ENCODE measurements at places on chromosomes 4 and X. TPM values are rescaled to one million over a fixed set of nuclear protein-coding genes. Genes with fewer than 3 reads are reported as not detected.
A peak's percentile ranks its signal among the peaks of the same experiment; 100 is the strongest.

DNA sequence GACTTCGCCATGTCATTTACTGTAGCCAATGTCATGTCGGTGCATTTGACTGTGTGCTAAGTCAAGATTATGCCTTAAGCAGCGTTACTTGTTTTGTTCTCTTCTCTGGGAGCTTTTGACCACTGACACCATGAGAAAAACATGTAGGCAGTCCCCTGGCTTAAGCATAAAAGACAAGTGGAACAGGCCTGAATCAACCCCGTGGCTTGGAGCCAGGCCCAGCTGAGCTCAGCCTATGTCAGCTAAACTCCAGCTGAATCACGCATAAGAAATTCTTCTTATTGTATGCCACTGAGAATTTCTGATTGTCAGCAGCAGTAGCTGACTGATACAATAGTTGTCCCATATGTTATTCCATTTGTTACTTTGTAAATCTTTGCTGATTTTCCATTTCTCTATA lies 261.9 kb downstream of the CBLL2 start:
- no peak overlapping the region for H3K4me3 ChIP-seq
- peak; percentile 6 for DNase-seq
- no peaks in the 10 kb centered on the region for H3K4me1 ChIP-seq
- no peaks in the 10 kb centered on the region for H3K27me3 ChIP-seq
- H3K36me3 ChIP-seq: no peaks in the 10 kb centered on the region

GRCh38 chrX:3462166-3462508 lies 115.7 kb upstream of the MXRA5 start:
- H3K27me3 ChIP-seq: no peaks in the 10 kb centered on the region
- no peak for DNase-seq
- no peaks in the 10 kb centered on the region for H3K36me3 ChIP-seq
- no peaks in the 10 kb centered on the region for H3K4me1 ChIP-seq
- H3K27ac ChIP-seq: no peak overlapping the region
- H3K4me3 ChIP-seq: no peak overlapping the region

- no peak overlapping the region for H3K27ac ChIP-seq
- H3K4me3 ChIP-seq: no peak overlapping the region
- DNase-seq: no peak
- H3K36me3 ChIP-seq: no peaks in the 10 kb centered on the region
- H3K4me1 ChIP-seq: no peaks in the 10 kb centered on the region
- H3K27me3 ChIP-seq: peaks cover 15% of the 10 kb centered on the region
These were observed 118.6 kb downstream of the COL4A5 start for GRCh38 chrX:108558217-108558616.

DNA sequence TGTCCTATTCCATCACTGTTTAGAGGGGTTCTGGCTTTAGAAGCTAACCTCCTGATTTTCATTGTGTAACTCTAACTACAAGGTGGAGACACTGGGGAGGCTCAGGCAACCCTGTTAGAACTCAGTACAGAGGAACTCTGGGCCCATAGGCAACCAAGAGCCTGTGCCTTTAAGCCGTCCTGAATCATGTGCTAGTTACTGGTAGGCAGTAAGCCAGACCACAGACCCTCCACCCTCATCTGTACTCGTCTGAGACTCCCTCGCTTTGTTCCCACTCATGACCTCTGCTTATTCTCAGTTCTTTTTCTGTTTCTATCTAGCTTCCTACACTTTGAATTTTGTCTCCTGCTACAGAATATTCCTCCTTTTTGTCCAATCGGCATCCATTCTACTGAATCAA lies 31.4 kb downstream of the TBC1D1 start:
- no peaks in the 10 kb centered on the region for H3K27me3 ChIP-seq
- DNase-seq: no peak
- no peak overlapping the region for H3K27ac ChIP-seq
- H3K36me3 ChIP-seq: no peaks in the 10 kb centered on the region
- H3K4me3 ChIP-seq: no peak overlapping the region

DNA sequence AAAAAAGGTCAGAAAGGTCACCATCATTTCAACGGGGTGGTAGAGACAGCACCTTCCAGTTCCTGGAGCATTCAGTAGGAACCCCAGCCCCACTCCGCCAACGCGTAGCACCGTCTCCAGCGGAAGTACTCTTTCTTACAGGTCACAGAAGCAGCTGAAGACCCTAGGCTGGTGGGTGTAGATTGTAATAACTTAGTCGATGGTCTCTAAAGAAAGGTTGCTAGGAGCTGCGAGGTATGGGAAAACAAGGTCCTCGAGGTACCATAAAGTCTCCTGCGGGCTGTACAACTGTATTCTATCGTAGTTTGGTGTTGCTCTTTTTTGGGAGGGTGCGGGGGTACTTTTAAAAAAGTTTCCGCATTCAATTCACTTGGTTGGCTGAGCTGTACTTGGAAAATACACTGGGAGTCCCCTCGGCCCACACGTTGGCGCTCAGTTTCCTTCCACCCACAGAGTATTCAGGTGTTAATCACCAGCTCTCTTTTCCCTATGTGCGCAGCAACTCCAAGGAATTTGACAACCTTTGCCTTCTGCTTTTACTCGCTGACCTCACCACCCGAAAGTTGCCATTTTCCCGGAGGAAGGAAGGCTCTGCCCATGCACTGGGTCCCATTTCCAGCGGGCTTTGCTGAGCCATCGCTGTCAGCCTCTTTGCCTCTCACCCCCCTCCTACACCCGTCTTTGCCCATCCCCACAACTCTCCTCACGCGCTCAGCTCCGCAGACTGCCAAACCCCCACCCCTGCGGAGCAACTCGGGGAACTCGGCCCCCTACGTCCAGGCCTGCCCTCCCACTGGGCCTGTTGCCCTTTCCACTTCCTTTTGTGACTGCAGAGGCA lies 4.8 kb upstream of the SOX3 start:
- DNase-seq: no peak
- H3K36me3 ChIP-seq: no peaks in the 10 kb centered on the region
- H3K4me3 ChIP-seq: no peak overlapping the region

DNA sequence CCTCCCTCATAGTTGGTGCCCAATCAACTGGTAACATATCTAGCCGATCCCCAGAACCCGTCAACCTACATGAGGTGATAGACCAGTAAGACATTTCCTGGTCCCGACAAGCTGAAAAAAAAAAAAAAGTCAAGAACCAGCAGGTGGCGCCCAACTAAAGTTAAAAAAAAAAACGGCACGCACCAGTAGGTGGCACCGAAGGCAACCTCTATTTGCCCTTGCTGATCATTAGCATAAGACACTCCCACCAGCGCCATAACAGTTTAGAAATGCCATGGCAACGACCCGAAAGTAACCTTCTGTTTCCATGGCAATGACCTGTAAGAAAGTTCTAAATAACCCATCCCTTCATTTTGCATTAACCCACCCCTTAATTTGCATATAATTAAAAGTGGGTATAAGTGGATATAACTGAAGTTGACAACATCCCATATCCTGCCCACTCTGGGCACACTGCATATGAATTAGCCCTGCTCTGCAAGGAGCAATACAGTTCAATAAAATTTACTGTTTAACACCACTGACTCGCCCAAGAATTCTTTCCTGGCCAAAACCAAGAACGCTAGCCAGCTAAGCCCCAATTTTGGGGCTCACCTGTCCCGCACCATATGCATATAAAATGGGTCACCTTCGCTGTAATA lies 83.9 kb upstream of the SPANXB1 start:
- no peak overlapping the region for H3K4me3 ChIP-seq
- H3K27ac ChIP-seq: no peak overlapping the region
- no peaks in the 10 kb centered on the region for H3K36me3 ChIP-seq
- peak; percentile 4 for DNase-seq
- H3K4me1 ChIP-seq: no peaks in the 10 kb centered on the region
- H3K27me3 ChIP-seq: no peaks in the 10 kb centered on the region

The POLN gene
- 0.97 TPM for polyA plus RNA-seq

The ENAM gene
- 0.49 TPM for polyA plus RNA-seq

The GUCY1A1 gene
- polyA plus RNA-seq: 6.7 TPM
